ENCODE measurements at places on chromosomes 13 and 19.

GRCh38 chr13:24172071-24172470 lies 11.6 kb downstream of the SPATA13 start:
- DNase-seq = no peak

DNA sequence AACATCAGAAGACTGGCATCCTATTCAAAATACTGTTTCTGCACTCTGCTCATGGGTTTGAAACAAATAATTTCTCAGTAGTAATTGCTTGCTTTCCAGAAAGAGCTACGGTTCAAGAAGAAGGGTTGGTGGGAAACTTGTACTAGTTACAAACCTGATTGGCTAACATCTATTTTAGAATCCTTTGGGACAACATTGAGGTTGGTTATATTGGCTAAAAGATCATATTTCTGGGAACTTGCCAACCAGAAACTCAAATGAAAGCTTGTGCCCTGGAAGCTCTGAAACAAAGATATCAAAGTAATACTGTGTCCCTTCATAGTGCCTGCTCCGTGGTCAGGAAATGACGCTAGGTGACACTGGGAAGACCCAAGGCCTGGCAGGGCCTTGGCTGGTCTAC lies 141.7 kb downstream of the LACC1 start:
- DNase-seq = no peak

DNA sequence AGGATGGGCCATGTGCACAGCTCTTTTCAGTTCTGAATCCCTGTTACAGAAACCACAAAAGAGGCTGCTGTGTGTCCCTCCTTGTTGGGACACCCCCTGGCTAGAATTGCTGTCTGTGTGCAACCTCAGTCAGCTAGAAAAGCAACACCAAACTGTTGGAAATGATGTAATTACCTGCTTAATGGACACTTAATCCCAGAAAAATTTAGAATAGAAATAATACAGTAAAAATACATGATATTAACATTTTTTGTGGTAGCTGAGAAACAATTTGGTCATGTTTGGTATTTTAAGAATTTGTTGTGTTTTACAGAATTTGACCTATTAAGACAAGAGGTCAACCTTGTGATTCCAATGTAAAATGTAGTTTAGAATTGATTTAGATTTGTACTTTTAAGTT lies 46.8 kb downstream of the FAM124A start:
- no peak for DNase-seq

GRCh38 chr19:34327851-34328250 lies 37.1 kb upstream of the GPI start:
- no peak for DNase-seq

GRCh38 chr19:30393046-30393445 lies 20.9 kb downstream of the ZNF536 start:
- no peak for DNase-seq

DNA sequence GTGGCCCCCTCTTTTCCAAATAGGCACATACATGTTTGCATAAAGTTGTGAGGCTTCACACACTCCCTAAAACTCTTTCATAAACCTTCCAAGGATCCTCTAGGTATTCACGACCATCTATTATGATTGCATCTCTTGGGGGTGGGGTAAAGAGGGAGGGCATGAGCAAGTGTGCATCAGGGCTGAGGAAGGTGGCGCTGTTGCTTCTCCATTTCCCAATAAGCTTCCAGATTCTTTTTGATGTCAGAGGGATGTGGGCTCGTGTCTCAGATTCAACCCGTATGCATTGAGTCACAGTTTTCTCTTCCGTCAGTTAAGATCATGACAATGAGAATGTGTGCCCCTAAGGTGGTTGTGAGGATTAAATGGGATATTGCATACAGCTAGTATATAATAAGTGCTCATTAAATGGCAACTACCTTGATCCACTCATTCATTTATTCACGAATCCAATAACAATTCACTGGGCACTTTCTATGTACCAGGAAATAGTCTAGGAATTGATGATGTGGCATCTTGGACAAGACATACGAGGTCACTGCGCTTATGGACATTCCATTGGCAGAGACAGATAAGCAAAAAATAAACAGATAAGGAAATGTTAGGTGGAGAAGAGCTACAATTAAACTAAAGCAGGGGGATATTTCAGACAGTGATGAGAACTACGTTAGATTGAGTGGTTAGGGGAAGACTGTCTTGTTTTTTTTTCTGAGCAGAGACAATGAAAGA lies 10.3 kb downstream of the CYP2B6 start:
- no peak for DNase-seq

GRCh38 chr13:113407531-113408393 lies 43.8 kb upstream of the GRTP1 start:
- DNase-seq = no peak

GRCh38 chr19:1156305-1156801 lies 17.7 kb downstream of the SBNO2 start:
- DNase-seq = no peak

DNA sequence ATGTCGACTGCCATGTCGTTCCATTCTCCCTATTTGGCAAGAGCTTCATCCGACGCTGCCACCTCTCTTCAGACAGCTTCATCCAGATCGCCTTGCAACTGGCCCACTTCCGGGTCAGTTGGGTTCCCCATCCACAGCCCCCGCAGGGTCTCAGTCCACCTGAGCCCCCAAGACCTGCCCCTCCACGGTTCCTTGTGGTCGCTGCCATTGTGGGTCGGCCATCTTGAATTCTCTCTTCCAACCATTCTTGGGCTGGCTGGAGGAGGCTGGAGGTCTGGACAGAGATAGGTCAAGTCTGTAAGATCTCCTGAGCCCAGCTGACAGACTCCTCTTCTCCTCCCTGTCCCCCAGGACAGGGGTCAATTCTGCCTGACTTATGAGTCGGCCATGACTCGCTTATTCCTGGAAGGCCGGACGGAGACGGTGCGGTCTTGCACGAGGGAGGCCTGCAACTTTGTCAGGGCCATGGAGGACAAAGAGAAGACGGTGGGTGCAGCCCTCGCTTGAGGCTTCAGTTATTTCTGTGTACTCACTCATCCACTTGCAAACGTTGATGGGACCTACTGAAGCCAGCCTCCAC lies 19.5 kb downstream of the CPT1C start:
- DNase-seq = no peak

GRCh38 chr19:13095934-13096927 lies 6.4 kb downstream of the LYL1 start:
- DNase-seq = no peak

All from stimulated activated CD8-positive, alpha-beta memory T cell treated with anti-CD3 and anti-CD28 coated beads, Interleukin-15, amount 100 ng/mL, for 1 hour (primary cell).